Left lobe of liver (tissue), 2 donors: ENCODE measurements at places on chromosomes 16 and 17.

DNA sequence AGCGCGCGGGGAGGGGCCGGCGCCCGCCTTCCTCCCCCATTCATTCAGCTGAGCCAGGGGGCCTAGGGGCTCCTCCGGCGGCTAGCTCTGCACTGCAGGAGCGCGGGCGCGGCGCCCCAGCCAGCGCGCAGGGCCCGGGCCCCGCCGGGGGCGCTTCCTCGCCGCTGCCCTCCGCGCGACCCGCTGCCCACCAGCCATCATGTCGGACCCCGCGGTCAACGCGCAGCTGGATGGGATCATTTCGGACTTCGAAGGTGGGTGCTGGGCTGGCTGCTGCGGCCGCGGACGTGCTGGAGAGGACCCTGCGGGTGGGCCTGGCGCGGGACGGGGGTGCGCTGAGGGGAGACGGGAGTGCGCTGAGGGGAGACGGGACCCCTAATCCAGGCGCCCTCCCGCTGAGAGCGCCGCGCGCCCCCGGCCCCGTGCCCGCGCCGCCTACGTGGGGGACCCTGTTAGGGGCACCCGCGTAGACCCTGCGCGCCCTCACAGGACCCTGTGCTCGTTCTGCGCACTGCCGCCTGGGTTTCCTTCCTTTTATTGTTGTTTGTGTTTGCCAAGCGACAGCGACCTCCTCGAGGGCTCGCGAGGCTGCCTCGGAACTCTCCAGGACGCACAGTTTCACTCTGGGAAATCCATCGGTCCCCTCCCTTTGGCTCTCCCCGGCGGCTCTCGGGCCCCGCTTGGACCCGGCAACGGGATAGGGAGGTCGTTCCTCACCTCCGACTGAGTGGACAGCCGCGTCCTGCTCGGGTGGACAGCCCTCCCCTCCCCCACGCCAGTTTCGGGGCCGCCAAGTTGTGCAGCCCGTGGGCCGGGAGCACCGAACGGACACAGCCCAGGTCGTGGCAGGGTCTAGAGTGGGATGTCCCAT is 232.8 kb downstream of the SEC14L1 start:
- no peak for DNase-seq

DNA sequence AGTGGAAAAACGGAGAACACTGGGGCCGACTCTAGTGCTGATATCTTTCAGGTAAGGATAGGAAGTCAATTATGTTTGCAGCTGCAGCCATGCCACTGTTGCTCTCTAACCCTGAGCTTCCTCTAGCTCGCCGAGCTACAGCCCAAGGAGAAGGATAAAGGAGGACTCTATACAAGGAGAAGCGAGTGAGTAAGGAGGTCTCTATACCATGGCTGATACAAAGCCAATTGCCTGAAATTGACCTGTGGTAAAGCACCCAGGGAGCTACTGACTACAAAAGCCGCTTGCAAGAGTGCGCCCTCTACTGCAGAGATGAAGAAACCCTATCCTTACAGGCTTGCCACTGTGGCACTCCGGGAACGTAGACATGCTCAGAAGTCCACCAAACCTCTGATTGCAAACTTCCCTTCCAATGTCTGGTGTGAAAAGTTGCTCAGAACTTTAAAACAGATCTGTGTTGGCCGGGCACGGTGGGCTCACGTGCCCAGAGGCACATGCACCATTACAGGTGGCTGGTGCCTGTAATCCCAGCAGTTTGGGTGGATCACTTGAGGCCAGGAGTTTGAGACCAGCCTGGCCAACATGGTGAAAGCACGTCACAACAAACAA is 10.8 kb upstream of the SLC46A1 start:
- peak; percentile 71 for DNase-seq

- DNase-seq, result no peak
Measured at GRCh38 chr16:27691721-27692120, 141.8 kb downstream of the KATNIP start.

- DNase-seq, result no peak
Measured at GRCh38 chr17:30964876-30965275, 6.0 kb upstream of the RNF135 start.

GRCh38 chr17:61189968-61190367 is 209.7 kb upstream of the TBX2 start:
- DNase-seq, result no peak

DNA sequence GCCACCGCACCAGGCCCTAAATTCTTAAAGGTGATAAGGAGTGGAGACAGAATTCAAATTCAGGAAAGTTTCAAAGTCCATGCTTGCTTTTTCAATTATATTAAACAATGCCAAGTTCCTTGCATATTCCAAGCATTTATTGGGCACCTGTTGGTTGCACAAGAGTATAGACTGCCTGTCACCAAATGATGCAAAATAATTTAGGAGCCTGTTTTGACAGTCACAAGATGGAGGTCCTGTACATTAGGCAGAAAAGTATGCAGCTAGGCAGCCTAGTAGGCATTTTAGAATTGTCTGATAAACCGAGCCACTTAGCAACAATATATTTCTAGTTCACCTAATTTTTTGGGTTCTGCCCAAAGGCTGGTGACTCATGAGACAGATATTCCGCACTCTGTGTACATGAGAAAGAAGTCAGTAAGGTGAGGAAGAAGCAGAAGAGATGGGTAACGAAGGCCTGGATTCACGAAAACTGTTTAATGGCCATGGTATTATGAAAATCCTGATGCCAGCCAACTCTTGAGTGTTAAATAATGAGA is 7.3 kb downstream of the ACACA start:
- no peak for DNase-seq

DNA sequence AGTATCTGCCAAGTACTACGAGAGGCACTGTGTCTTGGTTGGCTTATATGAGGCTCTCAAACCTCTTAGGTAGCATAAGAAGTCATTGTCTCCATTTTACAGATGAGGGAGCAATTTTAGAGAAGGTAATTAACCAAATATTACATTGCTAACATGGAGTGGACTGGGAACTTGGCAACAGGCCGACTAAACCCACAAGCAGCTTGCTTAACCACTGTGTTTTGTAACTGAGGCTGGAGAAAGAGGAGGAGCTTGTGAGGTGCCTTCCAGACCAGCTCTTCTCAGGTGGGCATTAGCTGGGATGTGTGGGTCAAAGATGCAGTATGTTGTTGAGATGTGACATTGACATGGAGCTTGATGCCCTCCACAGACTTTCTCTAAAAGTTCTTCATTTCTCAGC is 835.6 kb upstream of the RBFOX1 start:
- DNase-seq, result no peak
